ENCODE measurements at places on chromosomes 1 and 21. TPM values are rescaled to one million over a fixed set of nuclear protein-coding genes. Genes with fewer than 3 reads are reported as not detected.

TRIM45 gene
- 5.9 TPM for total RNA-seq

TMPRSS3 gene
- total RNA-seq = 0.45 TPM

MUTYH gene
- total RNA-seq = 37.6 TPM

SLC5A9 gene
- not detected for total RNA-seq

SRSF4 gene
- total RNA-seq = 72.2 TPM

C1orf210 gene
- not detected for total RNA-seq

DMBX1 gene
- total RNA-seq = not detected

RXFP4 gene
- not detected for total RNA-seq

CPLANE2 gene
- total RNA-seq = 10.0 TPM

ZNF683 gene
- total RNA-seq = not detected

PLEKHA6 gene
- 4.7 TPM for total RNA-seq

LRRC38 gene
- not detected for total RNA-seq

RPTN gene
- not detected for total RNA-seq

LINGO4 gene
- total RNA-seq = not detected

PDZK1IP1 gene
- not detected for total RNA-seq

TENT5C gene
- under 0.01 TPM for total RNA-seq

DFFB gene
- total RNA-seq = 6.6 TPM

FCRL6 gene
- not detected for total RNA-seq

HCN3 gene
- total RNA-seq = 2.0 TPM

NT5C1A gene
- 0.34 TPM for total RNA-seq

GLIS1 gene
- total RNA-seq = 0.08 TPM

LCE2A gene
- total RNA-seq = not detected

RHOU gene
- total RNA-seq = 0.30 TPM

PIGR gene
- total RNA-seq = 0.03 TPM

HAPLN2 gene
- total RNA-seq = not detected

CRYAA gene
- total RNA-seq = not detected

RAVER2 gene
- total RNA-seq = 11.5 TPM

TDRD10 gene
- total RNA-seq = not detected

FTCD gene
- total RNA-seq = 0.05 TPM

AADACL4 gene
- total RNA-seq = not detected

ADAMTS5 gene
- 0.15 TPM for total RNA-seq

SPRR2A gene
- total RNA-seq = not detected

ISG20L2 gene
- total RNA-seq = 44.0 TPM

EXO1 gene
- total RNA-seq = 73.6 TPM

ITGB2 gene
- 1.8 TPM for total RNA-seq

DCST1 gene
- not detected for total RNA-seq

LMOD1 gene
- total RNA-seq = not detected

SLC25A24 gene
- total RNA-seq = 28.7 TPM

IL6R gene
- 11.6 TPM for total RNA-seq

SHE gene
- 0.11 TPM for total RNA-seq

BRINP2 gene
- 1.5 TPM for total RNA-seq

BTBD8 gene
- 1.6 TPM for total RNA-seq

SHISAL2A gene
- not detected for total RNA-seq

CCT8 gene
- total RNA-seq = 179 TPM

AVPR1B gene
- total RNA-seq = not detected

SLAMF6 gene
- total RNA-seq = not detected

All from A375 (cell line).